Esophagus mucosa (tissue), 1 donor: ENCODE measurements at places on chromosomes 2 and 18. TPM values are rescaled to one million over a fixed set of nuclear protein-coding genes. Genes with fewer than 3 reads are reported as not detected.
A peak's percentile ranks its signal among the peaks of the same experiment; 100 is the strongest.

- no peak for ATAC-seq
These were observed 1059.7 kb downstream of the TSN start for GRCh38 chr2:122815120-122815519.

DNA sequence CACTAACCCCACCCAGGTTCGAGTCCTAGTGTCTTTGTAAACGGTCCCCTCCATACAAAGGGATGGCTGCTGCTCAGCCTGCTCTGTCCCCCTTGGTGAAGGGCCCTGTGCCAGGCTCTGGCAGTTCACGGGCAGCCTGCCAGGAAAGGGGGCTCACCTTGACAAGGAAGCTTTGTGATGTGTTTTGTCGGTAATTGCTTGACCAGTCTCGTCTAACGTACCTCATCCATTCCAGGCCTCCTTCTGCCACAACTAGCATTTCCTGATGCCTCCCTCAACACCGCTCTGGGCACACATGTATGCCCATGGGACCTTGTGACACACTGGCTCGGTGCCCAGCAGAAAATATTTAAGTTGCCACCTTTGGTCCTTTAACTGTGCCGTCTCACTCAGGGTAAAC is 171.9 kb downstream of the KLHL29 start:
- ATAC-seq = no peak

- no peak for ATAC-seq
These were observed 55.5 kb downstream of the DCDC2C start for GRCh38 chr2:3758906-3759305.

DNA sequence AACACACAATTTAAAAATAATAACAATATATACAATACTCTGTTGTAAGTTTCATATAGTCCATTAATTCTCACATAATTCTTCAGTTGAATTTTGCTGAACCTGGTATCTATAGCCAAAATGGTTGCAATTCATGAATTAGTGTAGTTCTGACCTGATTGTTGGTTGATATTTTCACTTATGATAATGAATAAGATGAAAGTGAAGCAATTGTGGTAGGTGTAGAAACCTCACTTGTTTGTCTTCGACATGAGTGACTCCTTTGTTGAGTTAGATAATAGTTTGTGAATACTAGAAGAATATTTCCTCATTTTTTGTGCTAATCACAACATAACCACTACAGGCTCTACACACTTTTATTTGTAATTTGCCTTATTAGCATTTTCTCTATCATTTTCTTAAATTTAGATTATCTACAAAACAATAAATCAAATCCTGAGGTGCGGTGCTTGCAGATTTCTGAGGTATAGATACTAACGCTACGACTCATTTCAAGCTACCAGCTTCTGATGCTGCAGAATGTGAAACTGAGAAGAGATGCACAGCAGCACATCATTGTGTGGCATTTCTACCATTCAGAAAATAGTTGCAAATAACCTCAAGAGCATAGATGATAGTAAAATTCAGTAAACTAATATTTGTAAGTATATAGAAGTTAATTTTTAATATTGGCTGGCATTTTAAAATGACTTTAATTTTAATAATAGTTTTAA is 117.9 kb downstream of the KCNH7 start:
- ATAC-seq = no peak

DNA sequence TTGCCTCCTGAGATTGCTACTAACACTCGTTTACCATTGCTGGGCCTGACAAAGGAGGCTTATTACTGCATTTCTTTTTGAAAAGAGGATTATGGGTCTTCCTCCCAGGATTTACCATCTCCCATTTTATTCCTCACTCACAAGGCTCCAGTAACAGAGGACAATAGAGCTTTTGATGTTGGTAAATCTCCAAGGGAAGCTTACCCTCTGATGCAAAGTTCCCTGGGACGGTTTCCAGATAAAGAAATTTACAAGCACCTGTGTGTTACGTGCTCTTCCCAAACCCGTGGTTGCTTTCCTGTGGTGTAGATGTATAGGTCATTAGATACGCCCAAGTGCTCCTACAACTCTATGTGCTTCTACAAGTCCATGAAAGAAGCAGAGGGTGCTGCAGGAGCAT is 17.1 kb downstream of the VSNL1 start:
- ATAC-seq = peak; percentile 90

GRCh38 chr2:46270384-46270783 is 26.8 kb upstream of the EPAS1 start:
- no peak for ATAC-seq

DNA sequence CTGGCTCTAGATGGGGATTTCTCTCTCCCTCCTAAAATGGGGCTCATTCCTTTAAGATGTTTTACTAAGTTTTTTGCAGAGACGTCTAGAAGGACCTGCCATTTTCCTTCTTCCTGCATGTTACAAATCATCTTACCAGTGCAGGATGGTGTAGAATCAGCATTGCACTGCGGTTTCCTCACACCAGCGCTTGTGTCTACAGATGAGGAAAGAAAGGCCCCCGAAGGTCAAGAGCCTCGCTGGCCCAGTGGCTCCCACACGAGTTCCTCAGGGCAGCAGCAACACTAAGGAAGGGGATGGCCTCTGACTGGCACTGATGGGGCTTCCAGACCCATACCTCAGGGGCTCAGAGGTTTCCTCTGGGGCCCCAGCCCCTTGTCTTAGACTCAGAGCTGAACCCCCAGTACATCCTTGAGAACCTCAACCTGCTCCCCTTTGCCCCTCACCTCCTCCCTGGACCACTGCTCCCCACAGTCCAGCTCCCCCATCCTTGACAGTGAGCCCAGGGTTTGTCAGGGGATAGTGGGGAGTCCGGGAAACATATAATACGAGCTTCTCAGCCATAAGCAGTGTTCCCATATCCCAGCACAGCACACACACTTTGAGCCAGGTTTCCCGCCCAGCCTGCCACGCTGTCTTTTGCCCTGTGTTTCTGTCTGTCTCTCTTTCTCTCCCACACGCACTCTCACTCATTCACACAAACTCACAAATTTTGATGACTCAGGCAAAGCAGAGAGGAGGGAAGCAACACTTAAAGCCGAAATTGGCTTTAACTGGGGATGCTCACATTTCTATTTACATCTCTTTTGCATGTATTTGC is 29.4 kb downstream of the ZFP36L2 start:
- ATAC-seq = no peak

GRCh38 chr2:205746420-205746785 is 64.1 kb downstream of the NRP2 start:
- peak; percentile 92 for ATAC-seq

GRCh38 chr2:176067589-176068418 is 16.0 kb downstream of the EVX2 start:
- no peak for ATAC-seq

GRCh38 chr2:20390524-20391123 is 40.0 kb upstream of the PUM2 start:
- ATAC-seq = peak; percentile 27

DNA sequence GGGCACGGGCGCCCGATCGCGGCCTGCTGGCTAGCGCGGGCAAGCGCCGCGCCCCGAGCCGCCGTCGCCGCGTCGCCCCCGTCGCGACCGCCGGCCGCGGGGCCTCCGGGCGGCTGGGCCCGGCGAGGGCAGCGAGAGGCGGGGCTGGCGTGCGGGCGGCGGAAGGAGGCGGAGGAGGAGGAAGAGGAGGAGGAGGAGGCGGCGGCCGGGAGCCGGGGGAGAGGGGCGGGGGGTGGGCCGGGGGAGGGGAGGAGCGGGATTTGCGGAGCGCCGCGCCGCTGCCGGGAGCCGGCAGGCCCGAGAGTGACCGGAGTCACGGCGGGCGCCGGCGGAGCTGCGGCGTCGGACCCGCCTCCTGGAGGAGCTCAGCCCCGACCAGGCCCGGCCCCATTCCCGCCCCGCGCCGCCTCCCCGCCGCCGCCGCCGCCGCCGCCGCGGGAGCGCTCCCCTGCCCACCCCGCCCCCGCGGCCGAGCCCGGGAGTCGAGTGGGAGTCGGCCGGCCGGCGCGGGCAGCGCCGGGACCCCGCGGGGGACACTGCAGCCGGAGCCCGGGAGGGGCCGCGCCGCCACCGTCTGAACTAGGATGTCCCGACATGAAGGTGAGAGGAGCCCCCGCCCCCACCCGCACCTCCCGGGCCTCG is at the start of gene KCMF1:
TSS of gene KCMF1 (plus strand) at position 294 of the 642 bp plus-strand sequence. CDS start at position 585, 291 bp downstream.
- ATAC-seq = peak; percentile 84

- ATAC-seq = no peak
These were observed 132.0 kb upstream of the RGPD4 start for GRCh38 chr2:107694667-107695066.

DNA sequence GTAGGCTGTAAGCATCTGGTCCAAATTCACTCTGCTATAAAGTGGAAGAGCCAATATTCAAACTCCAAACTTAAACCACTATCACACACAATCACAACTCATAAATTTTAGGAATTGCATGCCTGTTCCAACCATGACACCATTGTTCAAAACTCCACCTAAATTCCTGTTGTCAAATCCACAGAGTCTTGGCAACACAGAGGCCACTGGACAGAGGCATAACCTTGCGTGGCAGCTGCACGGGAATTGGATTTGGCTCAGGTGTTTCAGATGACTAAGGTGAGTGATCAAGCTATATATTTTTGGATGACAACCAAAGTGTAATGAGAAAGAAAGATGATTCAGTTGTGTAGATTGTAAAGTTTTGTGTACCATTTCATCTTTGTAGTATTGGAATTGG is 422.7 kb upstream of the TNP1 start:
- ATAC-seq = no peak

GRCh38 chr2:152626911-152627339 is 90.3 kb downstream of the PRPF40A start:
- ATAC-seq = no peak

- no peak for ATAC-seq
These were observed 6.8 kb downstream of the NEU4 start for GRCh38 chr2:241815477-241816430.

DNA sequence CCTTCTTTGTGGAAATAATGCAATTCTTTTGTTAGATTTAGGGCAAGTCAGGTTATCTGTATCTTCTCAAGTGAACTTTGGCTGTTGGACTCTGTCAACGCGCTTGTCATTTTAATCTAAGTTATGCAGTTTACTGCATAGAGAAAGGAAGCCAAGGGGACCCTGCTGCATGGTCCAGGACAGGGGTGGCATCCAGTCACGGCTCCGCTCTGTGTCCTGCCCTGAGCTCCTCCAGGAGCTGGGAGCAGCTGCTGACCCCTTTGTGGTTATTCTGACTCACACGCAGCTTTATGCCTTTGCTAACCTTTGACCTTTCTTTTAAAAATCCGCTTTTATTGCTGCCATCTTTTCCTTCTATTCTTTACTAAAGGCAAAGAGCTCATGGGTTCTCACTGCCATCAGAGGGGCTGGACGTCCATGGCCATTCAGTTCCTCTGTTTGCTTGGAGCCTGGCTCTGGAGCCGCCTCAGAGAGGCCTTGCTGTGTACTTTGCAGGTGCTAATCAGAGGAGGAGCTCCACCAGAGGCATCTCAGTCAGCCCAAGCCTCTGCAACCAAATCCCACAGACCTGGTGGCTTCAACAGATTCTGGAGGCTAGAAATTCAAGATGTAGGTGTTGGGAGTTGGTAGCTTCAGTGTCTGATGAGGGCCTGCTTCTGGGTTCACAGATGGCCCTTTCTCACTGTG is 39.3 kb downstream of the SNTG2 start:
- no peak for ATAC-seq

DNA sequence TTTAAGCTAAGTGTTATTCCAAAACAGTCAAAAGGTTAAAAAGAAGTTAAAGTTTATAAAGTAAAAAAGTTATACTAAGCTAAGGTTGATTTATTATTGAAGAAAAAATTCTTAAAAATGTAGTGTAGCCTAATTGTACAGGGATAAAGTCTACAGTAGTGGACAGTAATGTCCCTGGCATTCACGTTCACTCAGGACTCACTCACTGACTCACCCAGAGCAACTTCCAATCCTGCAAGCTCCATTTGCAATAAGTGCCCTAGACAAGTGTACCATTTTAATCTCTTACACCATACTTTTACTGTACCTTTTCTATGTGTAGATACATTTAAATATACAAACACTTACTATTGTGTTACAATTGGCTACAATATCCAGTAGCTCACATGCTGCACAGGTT is 86.1 kb downstream of the CACNB4 start:
- ATAC-seq = no peak

GRCh38 chr18:3060667-3061580 is 48.0 kb upstream of the LPIN2 start:
- ATAC-seq = no peak

Gene ESCO1
- 10.0 TPM for total RNA-seq

Gene ARHGAP15
- 2.6 TPM for total RNA-seq

Gene APCDD1
- total RNA-seq = 42.2 TPM

Gene UGP2
- total RNA-seq = 87.8 TPM

Gene ARHGEF33
- total RNA-seq = not detected

Gene FBXO36
- 1.8 TPM for total RNA-seq

Gene POTEI
- total RNA-seq = not detected

Gene SLC30A3
- total RNA-seq = not detected
